ENCODE measurements at places on chromosomes 11 and 22. TPM values are rescaled to one million over a fixed set of nuclear protein-coding genes. Genes with fewer than 3 reads are reported as not detected.

DNA sequence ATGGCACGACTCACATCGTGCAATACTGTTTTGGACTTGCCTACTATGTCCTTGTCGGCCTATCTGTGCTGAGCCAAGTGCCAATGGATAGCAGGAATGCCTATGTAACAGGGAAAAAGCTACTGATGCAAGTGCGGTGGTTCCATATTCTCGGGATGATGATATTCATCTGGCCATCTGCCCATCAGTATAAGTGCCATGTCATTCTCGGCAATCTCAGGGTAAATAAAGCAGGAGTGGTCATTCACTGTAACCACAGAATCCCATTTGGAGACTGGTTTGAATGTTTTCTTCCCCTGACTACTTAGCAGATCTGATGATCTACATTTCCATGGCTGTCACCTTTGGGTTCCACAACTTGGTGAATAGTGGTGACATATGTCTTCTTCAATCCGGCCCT, 20.1 kb downstream of the OOSP3 start:
- no peak for DNase-seq

- peak; percentile 95 for DNase-seq
These were observed 122.6 kb downstream of the APOL5 start for GRCh38 chr22:35840302-35840739.

DNA sequence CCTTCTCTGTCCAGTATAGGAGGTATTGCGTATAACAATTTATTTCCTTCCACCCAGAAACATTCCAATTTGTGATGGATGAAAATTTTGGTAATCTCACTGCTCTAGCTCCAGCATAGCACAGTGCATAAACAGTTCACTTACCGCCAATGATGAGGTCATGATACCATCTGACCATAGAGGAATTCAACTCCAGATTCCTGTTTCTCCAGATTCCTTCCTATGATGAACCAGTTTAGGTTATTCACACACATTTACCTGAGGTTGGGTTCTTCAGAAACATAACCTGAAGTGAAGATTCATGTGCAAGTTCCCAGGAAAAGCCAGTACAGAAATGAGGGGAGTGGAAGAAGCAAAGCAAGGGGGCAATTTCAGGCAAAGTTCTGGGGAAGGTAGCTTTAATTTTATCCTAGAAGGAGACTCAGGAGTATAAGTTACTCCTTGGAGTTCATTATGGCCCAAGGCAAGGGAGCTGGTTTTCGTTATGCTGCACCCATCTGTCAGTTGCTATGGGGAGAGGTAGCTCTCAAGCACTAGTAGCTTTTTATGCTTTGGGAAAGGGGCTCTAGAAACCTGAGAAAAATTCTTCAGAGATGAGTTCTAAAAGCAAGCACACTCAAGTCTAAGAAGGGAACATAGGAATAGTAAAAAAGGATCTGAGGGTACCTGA, 121.6 kb downstream of the CASP12 start:
- peak; percentile 92 for DNase-seq

GRCh38 chr11:117868815-117869561, 7.5 kb downstream of the FXYD6 start:
- DNase-seq, result no peak

DNA sequence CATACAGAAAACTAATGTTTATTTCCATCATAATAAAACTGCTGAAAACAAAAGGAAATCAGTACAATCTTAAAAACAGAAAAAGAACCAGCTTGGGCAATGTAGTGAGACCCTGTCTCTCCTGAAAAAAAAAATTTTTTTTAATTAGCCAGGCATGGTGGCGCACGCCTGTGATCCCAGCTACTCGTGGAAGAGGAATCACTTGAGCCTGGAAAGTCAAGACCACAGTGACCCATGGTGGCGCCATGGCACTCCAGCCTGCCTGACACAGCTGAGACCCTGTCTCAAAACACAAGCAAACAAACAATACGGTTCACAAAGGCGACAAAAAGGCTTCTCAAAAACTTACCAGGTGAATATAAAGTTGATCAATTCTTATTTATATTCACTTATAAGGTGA, 289.7 kb downstream of the BRD1 start:
- no peak for DNase-seq

Gene APOA5
- total RNA-seq, result not detected

Measured in foreskin keratinocyte (primary cell).